AML-193 (cell line): ENCODE measurements at places on chromosomes 7 and 10.

- DNase-seq = no peak
These were observed 13.4 kb downstream of the WAPL start for GRCh38 chr10:86508217-86508616.

DNA sequence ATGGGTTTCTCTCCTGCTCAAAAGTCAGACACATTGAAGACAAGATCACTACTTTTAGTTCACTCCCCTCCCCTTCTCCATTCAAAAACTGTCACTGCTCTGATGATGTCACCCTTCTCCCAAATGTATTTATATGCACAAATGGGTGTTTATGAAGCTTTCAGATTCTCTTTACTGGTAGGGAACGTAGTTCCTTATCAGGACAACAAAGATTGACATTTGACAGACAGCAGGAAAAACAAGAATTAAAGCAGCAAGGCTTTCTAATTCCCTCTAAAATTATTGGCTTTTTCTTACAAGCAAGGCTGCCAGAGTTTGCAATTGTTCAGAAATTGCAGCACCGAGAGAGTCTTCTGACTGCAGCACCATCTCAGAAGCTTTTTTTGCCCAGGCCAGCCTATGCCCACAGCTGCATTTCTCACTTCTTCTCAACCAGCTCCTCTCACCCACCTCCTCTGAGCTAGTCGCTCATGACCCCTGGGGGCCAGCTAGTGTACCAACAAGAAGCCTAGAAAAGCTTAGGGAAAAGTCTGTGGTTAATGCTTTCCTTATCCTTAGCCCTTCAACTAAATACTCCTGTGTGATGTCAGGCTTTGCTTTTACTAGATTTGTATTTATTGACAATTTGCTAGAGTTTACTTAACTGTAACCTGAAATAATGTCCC is 265.1 kb downstream of the HTR7 start:
- no peak for DNase-seq

GRCh38 chr10:110258542-110258941 is 46.2 kb downstream of the SMNDC1 start:
- DNase-seq = no peak

GRCh38 chr7:85567983-85568382 is 381.1 kb upstream of the SEMA3D start:
- DNase-seq = no peak

- peak; percentile 58 for DNase-seq
These were observed 145.1 kb downstream of the SEMA3D start for GRCh38 chr7:85041605-85042216.

DNA sequence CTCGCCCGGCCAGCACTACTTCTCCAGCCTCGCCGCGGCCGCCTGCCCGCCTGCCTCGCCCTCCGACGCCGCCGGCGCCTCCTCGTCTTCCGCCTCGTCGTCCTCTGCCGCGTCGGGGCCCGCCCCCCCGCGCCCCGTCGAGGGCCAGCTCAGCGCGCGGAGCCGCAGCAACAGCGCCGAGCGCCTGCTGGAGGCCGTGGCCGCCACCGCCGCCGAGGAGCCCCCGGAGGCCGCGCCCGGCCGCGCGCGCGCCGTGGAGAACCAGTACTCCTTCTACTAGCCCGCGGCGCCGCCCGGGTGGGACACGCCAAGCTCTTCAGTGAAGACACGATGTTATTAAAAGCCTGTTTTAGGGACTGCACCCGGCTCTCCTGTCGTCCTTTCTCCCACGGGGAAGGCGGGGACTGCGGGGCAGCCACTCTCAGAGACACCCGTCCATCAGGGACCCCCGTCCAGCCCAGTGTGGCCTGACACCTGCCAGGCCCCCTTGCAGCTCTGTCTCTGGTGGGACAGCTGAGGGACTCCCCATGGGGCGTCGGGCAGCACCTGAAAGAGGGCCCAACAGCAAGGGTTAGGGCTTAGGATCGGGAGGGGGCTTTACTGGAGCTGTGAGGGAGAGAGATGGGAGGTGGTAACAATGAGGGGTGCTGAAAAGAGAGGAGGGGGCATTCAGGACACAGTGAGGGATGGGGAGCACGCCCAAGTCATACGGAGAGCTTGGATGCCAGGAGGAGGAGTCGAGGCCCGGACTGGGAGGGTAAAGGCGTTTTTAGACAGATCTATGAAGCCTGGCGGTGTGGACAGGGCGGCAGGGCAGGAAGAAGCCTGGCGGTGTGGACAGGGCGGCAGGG is 34.7 kb downstream of the SPDYE6 start:
- DNase-seq = no peak

DNA sequence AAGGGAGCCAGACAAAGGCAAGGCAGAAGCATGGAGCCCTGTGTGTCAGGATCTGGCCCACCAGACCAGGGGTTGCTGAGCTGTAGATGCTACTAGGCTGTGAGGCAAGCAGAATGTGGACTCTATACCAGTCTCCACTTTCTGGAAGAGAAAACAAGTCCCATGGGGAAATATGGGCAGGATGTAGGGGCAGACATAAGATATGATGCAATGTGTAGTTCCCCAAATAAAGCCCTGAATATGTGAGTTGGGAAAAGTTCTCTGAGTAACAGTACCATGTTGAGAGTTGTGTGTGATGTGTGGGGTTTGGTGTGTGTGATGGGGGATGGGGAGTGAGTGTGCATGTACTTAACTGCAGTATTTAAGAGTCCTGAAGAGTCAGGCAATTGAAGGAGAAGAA is 62.3 kb downstream of the NPSR1 start:
- no peak for DNase-seq

- no peak for DNase-seq
These were observed 528.7 kb downstream of the GRM8 start for GRCh38 chr7:126723966-126724544.

DNA sequence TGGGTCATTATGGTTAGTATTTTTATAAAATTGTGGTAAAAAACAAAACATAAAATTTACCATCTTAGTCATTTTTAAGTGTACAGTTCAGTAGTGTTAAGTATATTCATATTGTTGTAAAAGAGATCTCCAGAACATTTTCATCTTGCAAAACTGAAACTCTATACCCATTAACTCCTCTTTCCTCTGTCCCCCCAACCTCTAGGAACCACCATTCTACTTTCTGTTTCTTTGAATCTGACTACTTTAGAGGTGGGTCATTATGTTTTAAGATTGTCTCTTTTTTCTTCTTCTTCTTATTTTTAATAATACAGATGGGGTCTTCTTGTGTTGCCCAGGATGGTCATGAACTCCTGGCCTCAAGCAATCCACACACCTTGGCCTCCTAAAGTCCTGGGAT is 84.1 kb downstream of the DOCK4 start:
- no peak for DNase-seq

DNA sequence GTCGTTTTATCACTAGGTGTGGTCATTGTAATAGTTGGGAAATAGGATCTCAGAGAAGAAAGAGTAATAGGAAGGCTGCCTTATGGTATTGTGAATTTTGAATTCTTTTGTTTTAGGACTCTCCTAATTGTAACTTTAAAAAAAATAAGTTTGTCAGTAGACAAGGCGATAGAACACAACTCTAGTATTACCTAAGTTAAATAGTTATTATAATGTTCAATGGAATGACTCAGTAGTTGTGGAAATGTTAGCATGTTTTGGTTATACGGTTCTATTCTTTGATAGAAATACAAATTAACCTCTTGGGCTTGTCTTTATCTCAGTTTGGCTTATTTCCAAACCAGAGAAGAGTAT is 1.4 kb downstream of the DNAH11 start:
- DNase-seq = no peak

GRCh38 chr7:108586274-108586710 is 16.6 kb downstream of the DNAJB9 start:
- no peak for DNase-seq

DNA sequence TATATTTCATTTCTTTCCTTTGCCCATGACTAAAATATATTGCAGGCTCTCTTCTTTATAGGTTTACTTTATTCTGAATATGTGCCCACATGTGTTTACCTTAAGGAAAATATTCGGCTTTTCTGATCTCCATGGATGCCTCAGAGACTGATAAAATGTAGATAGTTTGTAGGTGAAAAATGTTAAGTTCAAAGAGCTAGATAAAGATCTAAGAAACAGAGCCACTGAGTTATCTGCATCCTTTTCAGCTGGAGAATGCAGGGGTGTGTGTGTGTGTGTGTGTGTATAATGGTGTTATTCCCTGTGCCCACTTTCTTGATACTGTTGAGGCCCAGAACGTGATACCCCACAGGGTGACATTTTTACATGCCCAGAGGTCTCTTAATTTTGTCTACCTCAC is 150.8 kb downstream of the LRRC4 start:
- no peak for DNase-seq

- DNase-seq = no peak
These were observed 54.9 kb upstream of the NAMPT start for GRCh38 chr7:106339513-106340246.

DNA sequence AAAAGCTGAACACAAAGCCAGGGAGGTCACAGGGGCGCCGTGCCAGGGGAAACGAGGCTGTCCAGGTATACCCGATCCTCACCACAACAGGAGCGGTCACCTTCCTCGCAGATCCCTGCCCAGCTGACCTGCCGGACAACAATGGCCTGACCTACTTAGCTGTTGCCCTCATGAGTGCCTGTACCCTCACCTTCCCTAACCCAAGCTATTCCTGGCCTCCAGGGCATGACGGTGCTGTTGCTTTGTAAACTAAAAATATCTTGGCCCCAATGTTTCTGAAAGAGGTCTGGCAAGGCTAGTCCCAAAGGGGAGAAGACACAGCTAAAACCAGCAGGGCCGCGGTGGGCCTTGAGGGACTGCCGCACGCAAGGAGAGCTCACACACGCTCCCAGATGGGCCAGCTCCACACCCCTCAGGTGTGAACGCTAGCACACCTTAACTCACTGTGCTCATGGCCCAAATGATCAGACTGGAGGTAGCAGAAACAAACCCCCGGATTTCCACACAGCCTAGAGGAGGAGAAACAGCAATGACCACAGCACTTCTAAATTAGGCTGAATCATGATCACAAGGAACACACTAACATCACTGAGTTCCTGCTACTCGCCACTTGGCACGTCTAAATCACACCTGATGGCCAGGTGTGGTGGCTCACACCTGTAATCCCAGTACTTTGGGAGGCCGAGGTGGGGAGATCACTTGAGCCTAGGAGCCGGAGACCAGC is 66.3 kb upstream of the CYTH3 start:
- no peak for DNase-seq

- no peak for DNase-seq
These were observed 515.3 kb downstream of the GRID1 start for GRCh38 chr10:85851325-85851724.

DNA sequence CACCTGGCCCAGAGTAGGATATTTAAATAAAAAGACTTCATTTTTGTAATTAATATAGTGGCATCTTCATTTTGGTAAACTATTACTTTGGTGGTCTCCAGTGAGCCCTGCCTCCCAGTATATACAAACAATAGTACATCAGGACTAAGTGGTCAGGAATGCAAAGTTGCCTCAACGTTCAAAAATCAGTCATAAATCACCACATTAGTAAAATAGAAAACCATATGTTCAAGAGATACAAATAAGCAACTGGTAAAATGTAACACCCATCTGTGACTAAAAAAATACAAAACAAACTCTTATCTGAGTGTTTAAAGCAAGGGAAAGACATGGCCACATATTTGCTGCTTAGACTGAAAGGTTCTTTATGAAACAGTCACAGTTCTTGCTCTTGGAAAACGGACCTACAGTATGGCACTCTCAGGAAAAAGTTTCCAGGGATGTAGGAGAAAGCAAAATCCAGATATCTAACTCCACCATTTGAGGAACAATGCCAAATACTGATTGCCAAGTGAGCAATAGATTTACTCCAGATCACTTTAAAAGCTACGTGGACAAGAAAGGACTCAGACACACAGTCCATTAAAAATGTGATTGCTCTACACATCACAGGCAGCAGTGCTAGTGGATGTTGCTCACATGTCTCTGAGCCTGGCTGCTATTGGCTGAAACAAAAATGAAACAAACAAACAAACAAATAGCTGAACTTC is 15.1 kb upstream of the RHOBTB1 start:
- no peak for DNase-seq

DNA sequence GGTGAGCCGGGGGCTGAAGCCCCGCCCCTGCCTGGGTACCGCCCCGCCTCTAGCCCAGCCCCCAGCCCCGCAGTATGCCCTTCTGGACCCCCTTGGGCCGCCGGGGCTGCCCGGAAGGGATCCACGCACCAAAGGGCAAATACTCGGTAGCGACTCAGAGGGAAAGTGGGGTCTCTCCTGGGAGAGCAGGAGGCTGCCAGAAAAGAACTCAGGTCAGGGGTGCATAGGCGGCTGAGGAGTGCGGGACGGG is 796 bp downstream of the FBXL15 start:
- no peak for DNase-seq

DNA sequence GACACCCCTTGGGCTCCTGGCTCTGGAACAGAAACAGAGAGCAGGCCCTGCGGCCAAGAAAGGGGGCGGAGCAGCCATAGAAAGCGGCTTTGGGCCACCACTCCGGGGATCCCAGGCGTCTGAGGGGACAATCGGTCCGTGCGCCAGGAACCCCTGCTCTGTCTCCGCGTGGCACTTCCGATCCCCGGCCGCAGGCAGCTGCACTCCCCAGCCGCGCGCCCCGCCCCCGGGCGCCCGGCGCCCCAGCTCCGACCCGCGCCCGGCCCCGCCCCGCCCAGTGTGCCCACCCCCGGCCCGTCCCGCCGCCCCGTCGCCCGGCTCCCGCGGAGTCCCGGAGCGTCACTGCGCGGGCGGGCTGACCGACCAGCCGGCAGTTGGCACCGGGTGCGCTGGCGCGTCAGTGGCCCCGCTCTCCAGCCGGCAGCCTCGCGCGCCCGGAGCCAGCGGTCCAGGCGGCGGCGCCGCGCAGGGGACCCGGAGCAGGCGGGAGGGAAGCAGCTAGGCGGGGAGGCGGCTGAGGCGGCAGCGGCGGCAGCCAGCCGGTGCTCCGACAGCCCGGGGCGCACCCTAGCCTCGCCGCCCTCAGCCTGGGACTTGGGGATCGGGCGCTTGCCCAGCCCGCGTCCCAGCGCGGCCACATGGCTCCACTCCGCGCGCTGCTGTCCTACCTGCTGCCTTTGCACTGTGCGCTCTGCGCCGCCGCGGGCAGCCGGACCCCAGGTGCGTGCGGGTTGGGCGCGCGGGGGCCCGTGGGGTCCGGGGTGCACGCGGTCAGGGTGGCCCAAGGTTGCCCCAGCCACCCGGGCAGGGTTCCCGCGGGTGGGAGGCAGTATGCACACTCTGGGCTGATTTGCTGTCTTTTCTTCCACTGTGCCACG is at the start of gene ADAMTS14:
TSS of gene ADAMTS14 (plus strand) at position 342 of the 878 bp plus-strand sequence. CDS start at position 639, 297 bp downstream.
- DNase-seq = no peak

- peak; percentile 47 for DNase-seq
These were observed 185.8 kb downstream of the GRM8 start for GRCh38 chr7:127066974-127067373.
